ENCODE measurements at places on chromosomes 2 and 18. TPM values are rescaled to one million over a fixed set of nuclear protein-coding genes. Genes with fewer than 3 reads are reported as not detected.

The TDRD15 gene
- polyA plus RNA-seq = not detected

The PLGLB2 gene
- 0.57 TPM for polyA plus RNA-seq

The BCL2L11 gene
- polyA plus RNA-seq = 7.8 TPM

The ASB1 gene
- polyA plus RNA-seq = 28.8 TPM

The GREB1 gene
- 2.2 TPM for polyA plus RNA-seq

The RFTN2 gene
- polyA plus RNA-seq = 1.9 TPM

The CDH7 gene
- polyA plus RNA-seq = under 0.01 TPM

The PNO1 gene
- 9.1 TPM for polyA plus RNA-seq

The PDCD1 gene
- polyA plus RNA-seq = 2.0 TPM

The TNFAIP6 gene
- 0.24 TPM for polyA plus RNA-seq

The ITGB6 gene
- polyA plus RNA-seq = not detected

The SPC25 gene
- polyA plus RNA-seq = 1.9 TPM

The CCNT2 gene
- polyA plus RNA-seq = 16.8 TPM

The KCNF1 gene
- polyA plus RNA-seq = 0.03 TPM

The CYTIP gene
- polyA plus RNA-seq = 2.5 TPM

The SKA1 gene
- 0.40 TPM for polyA plus RNA-seq

The ARHGAP15 gene
- polyA plus RNA-seq = 7.5 TPM

The OSBPL1A gene
- 18.7 TPM for polyA plus RNA-seq
